OCI-LY7 (cell line): ENCODE measurements at places on chromosomes 11 and 22. TPM values are rescaled to one million over a fixed set of nuclear protein-coding genes. Genes with fewer than 3 reads are reported as not detected.

The OR52E8 gene
- total RNA-seq, result not detected in 2 replicates

The CDPF1 gene
- total RNA-seq, result 15.4 and 19.4 TPM in 2 replicates

The OR2AT4 gene
- total RNA-seq, result not detected in 2 replicates

The CARD16 gene
- 0.42 TPM in 1 of 2 replicates, not detected in the other for total RNA-seq
